Right lung (tissue), 10 donors: ENCODE measurements at places on chromosomes 2 and 18. TPM values are rescaled to one million over a fixed set of nuclear protein-coding genes. Genes with fewer than 3 reads are reported as not detected.

Gene GKN1
- polyA plus RNA-seq, result not detected

GRCh38 chr18:55907453-55908175 is 319.6 kb upstream of the TCF4 start:
- DNase-seq, result peak; percentile 52

GRCh38 chr18:31497836-31498573 is at the start of gene DSG2:
DSG2 (plus strand) TSS chr18:31498177; CDS start chr18:31498252, 75 bp downstream.
- peak; percentile 69 for DNase-seq

Gene ASB18
- not detected for polyA plus RNA-seq

Gene ARID5A
- polyA plus RNA-seq, result 7.8 TPM

Gene MEIS1
- polyA plus RNA-seq, result 178 TPM

Gene VIT
- polyA plus RNA-seq, result 0.29 TPM

DNA sequence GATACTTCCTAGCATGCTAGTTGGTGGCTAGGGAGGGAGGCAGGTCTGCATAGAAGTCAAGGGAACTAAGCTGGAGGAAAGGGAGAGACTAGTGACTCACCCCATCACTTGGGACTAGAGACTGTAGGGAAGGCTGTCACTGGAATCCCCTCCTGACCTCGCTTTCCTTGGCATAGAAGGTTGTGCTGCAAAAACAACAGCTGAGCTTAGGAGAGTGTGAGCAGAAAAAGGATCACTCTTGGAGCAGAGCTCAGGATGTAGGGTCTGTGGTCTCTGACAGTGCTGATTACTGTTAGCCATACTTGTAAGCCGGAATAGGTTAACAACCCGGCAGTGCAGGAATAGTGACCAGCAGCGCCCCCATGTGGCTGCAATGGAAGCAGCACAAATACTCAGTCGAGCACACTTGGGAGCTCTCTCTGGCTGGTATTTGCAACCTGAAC is 66.9 kb upstream of the SMAD2 start:
- DNase-seq, result no peak

Gene GAL3ST2
- polyA plus RNA-seq, result 0.31 TPM

Gene IL1F10
- not detected for polyA plus RNA-seq

GRCh38 chr2:101007415-101008345 is 5.6 kb downstream of the RPL31 start:
- DNase-seq, result no peak

DNA sequence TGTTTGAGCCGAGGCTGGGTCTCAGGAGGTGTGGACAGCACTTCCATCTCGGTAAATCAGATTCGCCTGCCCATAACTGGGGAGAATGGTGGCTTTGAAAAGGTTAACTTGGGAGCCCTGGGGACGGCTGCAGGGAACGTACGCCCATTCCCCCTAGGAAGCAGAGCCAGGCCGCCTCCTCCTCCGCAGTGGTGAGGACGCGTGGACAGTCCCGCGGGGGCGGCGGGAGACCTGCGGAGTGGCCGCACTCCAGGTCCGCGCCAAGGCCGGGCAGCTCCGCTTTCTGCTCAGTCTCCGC is 845 bp upstream of the MYCN start:
- no peak for DNase-seq

DNA sequence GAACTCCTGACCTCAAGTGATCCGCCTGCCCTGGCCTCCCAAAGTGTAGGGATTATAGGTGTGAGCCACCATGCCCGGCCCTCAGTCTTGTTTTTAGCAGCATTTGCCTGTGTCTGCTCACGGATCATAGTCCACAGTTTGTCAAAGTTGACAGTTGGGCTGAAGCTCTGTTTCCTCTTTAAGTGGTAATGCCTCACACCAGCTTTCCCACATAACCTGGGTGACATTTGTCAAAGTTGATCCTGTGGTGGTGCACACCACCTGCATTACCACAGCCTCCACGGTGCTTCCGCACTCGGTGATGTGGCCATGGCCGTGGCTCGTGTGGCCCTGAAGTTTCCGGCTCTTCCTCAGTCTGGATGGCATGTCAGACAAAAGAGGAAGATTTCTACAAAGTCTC is 27.1 kb downstream of the RAB31 start:
- DNase-seq, result no peak

GRCh38 chr2:37527361-37527760 is 144.1 kb downstream of the CDC42EP3 start:
- no peak for DNase-seq

GRCh38 chr2:173355132-173355865 is 627 bp downstream of the CDCA7 start:
- DNase-seq, result peak; percentile 56

GRCh38 chr2:201466050-201466675 is 14.6 kb downstream of the STRADB start:
- no peak for DNase-seq

- DNase-seq, result no peak
Measured at GRCh38 chr18:12256951-12257350, 2.8 kb downstream of the CIDEA start.

Gene GPR35
- 3.0 TPM for polyA plus RNA-seq

- no peak for DNase-seq
Measured at GRCh38 chr2:123958011-123958410, 67.1 kb upstream of the CNTNAP5 start.

Gene KANSL1L
- polyA plus RNA-seq, result 31.5 TPM

DNA sequence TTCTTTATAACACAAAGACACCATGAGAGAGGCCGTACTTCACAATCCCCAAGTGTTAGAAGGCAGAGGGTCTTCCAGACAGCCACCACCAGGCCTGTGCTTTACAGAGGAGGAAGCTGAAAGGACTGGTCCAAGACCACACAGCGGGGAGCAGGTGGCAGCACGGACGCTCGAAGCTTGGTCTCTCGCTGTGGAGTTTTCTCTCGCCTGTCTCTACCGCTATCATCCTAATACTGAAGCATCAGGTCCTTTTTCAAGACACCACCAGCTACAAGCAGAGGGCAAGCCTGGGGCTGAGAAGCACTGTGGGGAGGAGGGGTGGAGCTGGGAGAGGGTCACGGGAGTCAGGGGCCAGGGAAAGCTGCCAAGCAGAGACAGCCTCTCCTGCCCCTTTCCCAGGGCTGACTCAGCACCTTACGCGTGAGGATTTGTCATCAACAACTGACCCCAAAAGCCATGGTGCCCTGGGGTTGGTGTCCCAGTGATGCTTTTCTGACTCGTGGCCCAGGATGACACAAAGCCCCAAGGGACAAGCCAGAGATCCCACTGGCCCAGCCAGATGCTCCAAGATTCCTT is 31.9 kb upstream of the FOSL2 start:
- no peak for DNase-seq

DNA sequence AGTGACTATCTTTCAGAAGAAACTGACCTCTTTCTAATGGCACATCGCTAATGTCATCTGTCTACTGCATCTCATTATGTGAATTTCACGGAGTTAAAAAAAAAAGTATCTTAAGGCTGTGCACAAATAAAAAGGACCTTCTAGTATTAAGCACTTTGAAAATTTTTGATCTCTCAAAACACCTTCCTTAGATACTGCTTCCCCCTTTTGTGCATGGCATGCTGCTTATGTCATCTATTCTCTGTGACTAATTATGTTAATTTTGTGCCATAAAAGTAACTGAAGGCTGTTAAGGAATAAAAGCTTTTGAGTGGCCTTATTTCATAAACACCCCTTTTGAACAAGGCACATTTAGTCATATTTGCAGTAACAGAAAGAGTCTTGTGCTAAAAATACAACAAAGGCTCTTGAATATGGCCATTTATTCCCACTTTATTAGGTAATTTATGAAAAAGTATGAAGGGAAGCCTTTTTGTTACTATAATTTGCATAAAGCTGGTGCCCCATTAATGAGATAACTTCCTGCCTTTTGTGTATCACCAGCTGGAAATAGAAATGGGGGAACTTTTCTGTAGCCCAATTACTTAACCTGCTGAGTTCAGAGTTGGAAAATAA is 1412.0 kb upstream of the ZEB2 start:
- DNase-seq, result no peak

Gene LIMS4
- 2.8 TPM for polyA plus RNA-seq
